Activated T-cell treated with anti-CD3 and anti-CD28 coated beads for 24 hours (primary cell): ENCODE measurements at places on chromosomes 6 and 20.

DNA sequence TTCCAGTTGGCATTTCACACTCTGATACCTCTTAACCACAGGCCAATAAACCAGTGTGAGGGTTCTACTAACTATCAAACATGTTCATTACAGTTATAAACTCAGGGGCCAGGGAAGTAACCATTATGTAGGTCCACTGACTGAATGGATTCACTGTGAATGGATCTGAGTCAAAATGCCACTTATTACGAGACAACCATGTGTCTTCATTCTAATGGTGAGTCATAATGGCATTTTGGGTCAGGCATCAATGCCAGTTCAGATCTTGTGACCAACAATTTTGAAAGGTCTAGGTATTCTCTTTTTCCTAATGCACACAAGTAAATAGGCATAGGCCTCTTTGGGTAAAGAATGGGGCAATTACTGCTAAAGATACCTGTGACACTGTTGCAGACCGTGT, 112.2 kb upstream of the HEY2 start:
- no peak for DNase-seq

DNA sequence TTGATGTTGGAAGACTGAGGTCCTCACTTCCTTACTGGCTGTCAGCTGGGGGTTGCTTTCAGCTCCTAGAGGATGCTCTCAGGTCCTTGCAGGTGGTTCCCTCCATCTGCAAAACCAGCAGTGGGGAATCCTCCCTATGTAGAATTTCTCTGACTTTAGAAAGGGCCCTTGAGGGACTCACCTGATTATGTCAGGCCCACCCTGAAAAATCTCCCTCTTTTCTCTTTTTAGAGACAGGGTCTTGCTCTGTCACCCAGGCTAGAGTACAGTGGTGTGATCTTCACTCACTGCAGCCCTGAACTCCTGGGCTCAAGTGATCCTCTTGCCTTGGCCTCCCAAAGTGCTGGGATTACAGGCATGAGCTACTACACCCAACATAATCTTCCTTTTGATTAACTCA, 102.9 kb upstream of the MCHR2 start:
- no peak for DNase-seq

DNA sequence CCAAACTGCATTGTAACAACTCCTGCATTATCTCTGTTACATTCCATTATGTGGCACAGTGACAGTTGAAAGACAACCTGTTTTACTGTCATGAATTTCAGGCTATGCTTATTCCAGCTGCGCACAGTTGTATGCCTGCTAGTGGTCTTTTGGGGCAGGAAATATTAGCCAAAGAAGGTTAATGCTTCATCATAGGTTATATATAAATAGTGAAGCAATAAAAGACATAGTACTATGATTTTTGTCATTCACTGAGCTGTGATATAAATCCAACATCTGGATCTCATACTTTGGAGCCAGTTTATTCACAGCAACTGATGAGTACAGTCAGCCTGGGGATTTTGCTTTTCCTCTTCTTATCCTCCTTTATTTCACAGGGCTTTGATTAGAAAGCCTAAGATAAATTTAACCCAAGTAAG, 55.6 kb downstream of the FILIP1 start:
- DNase-seq: no peak

- DNase-seq: no peak
These were observed 75.4 kb downstream of the KIF16B start for GRCh38 chr20:16497896-16498295.

- no peak for DNase-seq
These were observed 12.6 kb downstream of the SYNJ2 start for GRCh38 chr6:157994125-157994795.

DNA sequence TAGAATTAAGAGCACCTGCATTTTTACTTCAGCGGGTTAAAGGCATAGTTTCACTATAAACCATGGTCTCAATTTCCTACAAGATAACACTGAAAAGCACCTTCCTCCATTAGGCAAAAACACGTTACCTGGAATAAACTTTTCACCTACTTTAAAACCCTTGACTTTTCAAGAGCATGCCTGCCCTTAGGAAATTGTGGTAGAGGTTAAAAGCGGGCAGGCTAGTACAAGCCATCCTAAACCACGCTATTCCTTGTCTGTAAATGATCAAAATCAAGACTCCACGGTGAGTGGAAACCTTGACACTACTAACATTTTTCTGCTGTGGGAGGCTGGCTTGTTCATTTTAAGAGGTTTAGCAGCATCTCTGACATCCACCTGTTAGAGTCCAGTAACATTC, 43.9 kb downstream of the NR2E1 start:
- DNase-seq: no peak

- DNase-seq: no peak
These were observed 92.4 kb upstream of the MAFB start for GRCh38 chr20:40781327-40782042.

GRCh38 chr20:40875116-40876085, 153.2 kb upstream of the TOP1 start:
- no peak for DNase-seq

- DNase-seq: no peak
These were observed 686.9 kb downstream of the BCKDHB start for GRCh38 chr6:80793411-80793810.
